Stimulated activated CD4-positive, alpha-beta T cell treated with anti-CD3 and anti-CD28 coated beads, Interleukin-12 subunit alpha, Interleukin-12 subunit beta, amount 100 ng/mL, for 4 hours (primary cell): ENCODE measurements at places on chromosomes 16 and 17.

DNA sequence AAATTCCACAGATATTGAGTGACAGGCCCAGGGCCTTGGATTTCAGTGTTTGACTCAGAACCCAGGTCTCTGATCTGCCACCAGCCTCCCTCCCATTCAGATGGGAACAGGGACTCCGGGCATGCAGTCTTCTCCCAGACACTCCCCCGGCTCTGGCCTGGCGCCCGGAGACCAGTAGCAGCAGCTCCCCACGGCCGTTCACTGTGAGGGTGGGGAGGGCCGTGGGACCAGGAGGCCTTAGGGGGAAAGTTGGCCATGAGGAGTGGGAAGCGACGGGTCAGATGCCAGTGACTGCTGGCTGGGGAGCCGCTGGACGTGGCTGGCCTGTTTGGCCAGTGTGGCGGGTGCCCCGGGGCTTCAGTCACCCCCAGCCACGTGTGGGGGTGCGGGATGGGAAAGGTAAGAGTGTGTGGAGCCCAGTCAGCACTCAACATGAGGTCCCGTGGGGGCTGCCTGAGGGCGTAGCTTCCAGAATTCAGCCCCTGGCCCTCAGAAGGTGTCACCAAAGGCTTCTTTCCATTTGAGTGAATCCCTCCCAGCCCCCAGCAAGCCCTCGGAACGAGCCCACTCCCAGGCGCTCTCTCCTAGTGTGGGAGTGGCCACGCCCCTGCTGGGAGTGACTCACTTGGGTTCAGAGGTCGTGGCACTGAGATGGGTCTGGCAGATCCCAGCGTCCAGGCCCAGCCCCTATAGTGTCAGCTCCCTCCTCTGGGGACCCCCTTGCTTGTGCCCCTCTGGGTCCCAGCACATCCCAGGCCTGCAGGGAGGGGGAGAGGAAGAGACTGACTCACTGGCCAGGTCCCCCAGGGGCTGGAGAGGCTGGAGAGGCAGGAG lies 309.4 kb downstream of the SEC14L1 start:
- peak; percentile 78 for DNase-seq

DNA sequence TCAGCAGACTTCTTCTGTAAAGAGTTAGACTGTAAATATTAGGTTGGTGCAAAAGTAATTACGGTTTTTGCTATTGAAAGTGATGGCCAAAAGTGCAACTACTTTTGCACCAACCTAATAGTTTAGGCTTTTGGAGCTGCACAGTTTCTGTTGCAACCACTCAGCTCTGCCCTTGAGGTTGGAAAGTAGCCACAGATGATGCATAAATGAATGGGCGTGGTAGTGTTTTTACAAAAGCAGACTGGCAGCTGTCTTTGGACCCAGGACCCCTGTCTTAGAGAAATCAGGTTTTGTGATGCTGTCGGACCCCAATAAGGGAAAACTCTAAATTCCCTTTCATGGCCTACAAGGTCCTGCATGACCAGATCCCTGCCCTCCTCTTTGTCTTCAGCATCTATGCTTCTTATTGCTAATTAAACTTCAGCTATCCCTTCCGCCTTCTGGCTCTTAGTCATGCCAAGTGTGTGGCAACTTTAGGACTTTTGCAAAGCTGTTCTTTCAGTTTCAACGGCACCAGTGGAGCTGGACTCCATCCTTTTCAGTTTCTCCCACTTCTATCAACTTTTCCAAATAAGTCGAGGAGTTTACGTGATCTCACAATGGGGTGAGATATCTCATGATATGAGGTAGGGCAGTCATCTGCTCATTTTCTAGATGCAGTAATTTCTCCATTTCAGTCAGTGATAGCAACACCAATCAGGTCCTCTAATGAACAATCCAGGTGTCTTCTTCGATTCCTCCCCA lies 232.3 kb downstream of the XYLT1 start:
- no peak for DNase-seq

DNA sequence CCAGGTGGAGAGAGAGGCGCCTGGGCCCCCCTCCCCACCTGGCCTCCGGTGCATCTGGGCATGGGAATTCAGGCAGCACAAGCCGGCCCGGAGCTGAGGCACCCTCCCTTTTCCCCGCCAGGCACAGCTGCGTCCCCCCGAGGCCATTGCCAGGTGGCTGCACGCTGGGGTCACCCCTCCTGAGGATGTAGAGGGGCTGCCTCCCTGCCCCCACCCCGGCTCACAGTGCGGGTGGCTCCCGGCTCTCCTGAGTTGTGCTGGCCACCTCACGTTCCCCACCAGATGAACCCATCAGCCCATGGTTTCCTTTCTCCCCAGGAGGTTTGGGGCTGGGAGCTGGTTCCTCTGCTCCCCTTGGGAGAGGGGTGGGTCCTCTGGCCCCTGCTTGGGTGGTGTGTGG lies 12.6 kb downstream of the CACNA1H start:
- DNase-seq, result no peak

DNA sequence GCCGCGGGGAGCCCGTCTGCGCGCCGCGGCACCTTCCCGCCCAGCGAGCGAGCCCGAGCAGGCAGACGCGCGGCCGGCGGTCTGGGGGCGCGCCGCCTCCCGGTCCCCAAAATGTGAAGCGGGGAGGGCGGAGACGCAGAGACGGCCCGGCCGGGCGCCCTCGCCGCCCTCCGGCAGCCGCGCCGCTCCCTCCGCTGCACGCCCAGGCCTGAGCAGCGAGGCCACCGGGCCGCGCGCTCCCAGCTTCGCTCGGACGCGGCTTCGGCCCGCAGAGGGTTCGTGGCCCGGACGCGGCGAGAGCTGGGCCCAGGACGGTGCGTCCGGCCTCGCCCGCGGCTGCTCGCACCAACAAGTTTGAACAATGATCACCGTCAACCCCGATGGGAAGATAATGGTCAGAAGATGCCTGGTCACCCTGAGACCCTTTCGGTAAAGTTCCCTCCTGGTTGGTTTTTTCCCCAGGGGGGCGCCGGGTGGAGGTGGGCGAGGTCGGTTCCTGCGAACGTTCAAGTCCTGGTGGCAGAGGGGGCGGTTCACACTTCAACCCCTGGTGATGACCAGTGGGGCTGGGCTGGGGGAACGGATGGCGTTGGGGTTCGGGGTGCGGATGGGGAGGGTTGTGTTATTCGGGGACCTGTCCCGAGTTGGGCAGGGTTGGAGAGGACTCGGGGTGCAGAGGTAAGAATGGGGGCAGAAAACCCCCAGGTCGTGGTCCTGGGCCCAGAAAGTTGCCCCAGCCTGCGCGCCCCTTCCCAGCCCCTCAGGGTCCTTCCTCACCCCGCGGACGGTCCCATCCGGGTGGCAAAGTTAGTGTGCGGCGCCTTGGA lies 678 bp downstream of the MGAT5B start:
- no peak for DNase-seq
